ENCODE measurements at places on chromosomes 4 and X.

DNA sequence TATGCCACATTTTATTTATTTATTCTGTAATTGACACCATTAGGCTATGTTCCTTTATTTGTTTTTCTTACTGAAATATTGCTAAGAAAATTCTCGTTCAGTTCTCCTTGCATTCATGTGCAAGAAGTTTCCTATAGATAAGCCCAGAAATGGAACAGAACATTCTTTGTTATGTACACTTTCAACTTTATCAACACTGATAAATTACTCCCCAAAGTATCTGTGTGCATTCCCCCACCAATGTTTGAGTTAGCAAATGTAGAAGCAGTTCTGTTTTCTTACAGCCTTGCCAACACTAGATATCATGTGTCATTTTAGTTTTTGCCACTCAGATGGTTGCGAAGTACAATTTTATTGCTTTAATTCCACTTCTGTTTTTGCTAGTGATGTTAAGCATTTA lies 166.4 kb upstream of the NPY2R start:
- no peak for DNase-seq

DNA sequence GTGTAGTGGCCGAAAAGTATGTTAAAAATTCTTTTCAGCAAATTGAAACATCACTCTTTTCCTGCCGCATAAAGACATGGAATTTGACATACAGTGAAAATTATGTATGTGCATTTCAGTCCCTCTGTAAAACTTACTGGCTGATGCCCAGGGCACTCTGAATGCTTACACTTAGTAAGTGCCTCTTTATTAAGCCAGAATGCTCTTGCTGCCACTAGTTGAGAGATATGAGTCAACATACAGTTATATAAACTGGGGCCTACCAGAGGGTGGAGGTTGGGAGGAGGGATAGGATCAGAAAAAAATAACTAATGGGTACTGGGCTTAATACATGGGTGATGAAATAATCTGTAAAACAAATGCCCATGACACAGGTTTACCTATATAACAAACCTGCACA lies 38.1 kb upstream of the TRPC5 start:
- DNase-seq: no peak

GRCh38 chrX:132568291-132568690 lies 79.5 kb upstream of the MBNL3 start:
- DNase-seq: no peak

DNA sequence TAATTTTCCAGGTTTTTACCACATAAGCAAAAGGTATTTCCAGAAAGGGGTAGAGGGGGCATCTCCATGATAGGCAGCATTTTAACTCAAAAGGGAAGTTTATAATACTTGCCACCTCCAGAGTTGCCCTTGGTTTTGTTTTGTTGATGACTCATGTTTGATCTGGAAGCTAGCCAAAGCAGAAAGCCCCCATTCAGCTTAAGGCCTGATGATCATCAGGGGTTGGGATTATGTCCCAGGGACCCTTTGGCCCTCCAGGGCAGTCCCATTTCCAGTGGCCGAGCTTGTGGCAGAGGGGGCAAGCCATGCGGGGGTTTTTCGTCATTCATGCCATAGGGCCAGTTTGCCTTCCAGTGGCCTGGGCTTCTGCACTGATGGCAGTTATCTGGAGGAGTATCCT lies 143.0 kb upstream of the PLAC1 start:
- DNase-seq: no peak

- DNase-seq: no peak
Measured at GRCh38 chr4:134045411-134045810, 156.2 kb downstream of the PABPC4L start.

- DNase-seq: no peak
Measured at GRCh38 chr4:56653461-56654237, 27.4 kb downstream of the HOPX start.

DNA sequence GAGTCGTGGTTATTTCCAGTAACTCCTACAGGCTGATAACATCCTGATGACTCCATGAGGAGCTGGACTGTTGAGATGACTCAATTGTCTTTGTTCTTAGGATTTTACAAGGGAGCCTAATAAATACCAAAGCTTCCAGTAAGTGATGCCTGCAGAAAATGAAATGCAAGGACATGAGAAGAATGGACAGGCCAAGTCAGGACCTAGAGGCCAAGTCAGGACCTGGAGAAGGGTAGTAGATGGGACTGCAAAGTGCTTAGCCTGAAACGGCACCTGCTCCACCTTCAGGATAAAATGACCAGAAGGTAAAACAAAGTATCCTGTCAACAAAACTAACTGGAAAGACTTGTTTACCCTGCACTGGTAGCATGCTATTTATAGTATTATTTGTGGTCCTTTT lies 6.4 kb upstream of the SLC10A6 start:
- DNase-seq: no peak

GRCh38 chr4:7672601-7673000 lies 237.9 kb upstream of the PSAPL1 start:
- DNase-seq: no peak

DNA sequence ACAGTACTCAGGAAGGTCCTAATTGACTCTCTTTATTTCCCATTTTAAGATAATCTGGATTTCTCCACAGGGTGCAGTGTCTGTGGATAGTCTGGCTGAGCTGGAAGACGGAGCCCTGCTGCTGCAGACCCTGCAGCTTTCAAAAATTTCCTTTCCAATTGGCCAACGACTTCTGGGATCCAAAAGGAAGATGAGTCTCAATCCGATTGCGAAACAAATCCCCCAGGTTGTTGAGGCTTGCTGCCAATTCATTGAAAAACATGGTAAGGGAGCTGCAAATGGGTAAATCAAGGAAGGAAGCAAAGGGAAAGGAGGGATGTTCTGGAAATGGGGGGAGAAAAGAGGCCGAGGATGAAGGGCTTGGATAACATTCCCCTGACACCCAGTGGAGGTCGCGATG lies 26.0 kb downstream of the ARHGAP36 start:
- no peak for DNase-seq

- DNase-seq: no peak
Measured at GRCh38 chr4:177975315-177975987, 533.2 kb upstream of the AGA start.

DNA sequence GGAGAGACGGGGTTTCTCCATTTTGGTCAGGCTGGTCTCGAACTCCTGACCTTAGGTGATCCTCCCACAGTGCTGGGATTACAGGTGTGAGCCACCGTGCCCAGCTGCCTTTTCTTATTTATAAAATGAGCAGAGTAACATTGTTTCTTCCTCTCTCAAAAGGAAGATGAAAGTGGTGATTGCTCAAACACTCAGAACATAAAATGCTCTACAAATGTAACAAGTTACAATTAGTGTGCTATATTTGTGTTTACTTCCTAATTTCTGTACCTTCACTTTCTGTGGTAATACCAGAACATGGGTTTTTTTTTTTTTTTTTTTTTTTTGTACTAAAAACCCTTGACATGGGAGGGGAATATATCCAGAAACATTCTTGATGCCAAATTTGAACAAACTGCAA lies 197.9 kb downstream of the MGST2 start:
- no peak for DNase-seq

GRCh38 chrX:1486749-1487361 lies 34.1 kb upstream of the ASMTL start:
- no peak for DNase-seq

- no peak for DNase-seq
Measured at GRCh38 chr4:177201614-177202013, 108.1 kb upstream of the NEIL3 start.

DNA sequence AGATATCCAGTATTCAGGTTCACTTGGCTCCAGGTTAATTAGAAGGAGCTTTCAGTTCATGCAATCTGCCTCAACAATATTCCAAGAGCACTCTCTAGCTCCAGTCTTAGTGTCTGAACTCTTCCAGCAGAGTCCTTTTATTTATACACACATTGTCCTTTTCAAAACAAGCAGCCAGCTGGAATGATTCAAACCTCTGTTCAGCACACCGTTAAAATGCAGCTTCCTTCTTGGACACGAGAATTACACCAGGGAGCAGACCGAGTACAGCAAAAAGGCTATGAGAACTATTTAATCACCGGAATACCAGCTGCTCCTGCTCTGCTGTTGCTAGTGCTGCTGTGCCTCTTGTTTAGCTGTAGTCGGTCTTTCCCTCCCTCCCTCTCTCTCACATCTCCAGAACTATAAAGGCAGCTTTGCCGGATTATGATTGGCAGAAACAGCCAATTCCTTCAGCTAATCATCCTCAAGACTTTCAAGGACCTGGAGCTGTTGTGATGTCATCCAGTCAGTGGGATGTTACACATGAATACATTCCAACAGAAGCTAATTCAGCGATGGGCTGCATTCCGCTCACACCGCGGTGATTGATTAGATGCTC lies at the start of gene NDST4:
TSS of gene NDST4 (minus strand) at position 115 of the 601 bp plus-strand sequence. CDS start 36,584 bp downstream, outside the sequence.
- no peak for DNase-seq

- DNase-seq: no peak
Measured at GRCh38 chrX:16664074-16664473, 14.1 kb downstream of the S100G start.

- DNase-seq: no peak
Measured at GRCh38 chrX:152656890-152657289, 19.2 kb downstream of the GABRQ start.

DNA sequence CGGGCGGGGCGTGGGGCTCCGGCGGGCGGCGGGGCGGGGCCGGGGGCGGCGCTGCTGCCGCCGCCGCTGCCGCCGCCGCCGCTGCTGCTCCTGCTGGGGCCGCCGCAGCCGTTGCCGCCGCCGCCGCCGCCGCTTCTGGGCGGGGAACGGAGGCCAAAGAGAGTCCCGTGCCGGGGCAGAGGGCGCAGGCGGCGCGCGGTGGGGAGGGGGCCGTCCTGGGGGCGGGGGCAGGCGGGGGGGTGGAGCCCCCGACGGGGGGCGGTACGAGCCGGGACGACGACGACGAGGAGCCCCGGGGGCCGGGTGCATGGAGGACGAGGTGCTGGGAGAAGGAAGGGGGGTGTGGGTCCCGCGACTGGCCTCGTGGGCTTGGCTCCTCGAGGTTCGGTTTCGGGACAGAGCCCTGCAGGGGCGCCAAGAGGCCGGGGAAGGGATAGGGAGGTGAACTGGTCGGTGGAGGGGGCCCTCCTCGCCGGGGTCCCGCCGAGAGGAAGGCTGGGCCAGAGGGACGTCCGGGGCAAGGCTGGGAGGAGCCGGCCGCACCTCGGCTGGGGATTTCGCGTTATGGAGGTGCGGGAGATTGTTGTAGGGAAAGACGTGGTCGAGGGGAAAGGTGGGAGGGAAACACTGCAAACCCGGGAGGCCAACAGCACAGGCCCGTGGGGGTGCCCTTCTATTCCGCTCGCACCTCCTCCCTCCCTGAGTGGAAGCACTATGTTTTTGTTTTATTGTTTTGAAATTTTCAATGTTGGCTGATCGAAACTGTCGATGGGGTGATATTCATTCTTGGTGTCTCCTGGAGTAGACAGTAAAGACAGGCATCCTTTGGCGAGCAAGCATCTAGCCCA lies 1.9 kb downstream of the BCORL1 start:
- no peak for DNase-seq

DNA sequence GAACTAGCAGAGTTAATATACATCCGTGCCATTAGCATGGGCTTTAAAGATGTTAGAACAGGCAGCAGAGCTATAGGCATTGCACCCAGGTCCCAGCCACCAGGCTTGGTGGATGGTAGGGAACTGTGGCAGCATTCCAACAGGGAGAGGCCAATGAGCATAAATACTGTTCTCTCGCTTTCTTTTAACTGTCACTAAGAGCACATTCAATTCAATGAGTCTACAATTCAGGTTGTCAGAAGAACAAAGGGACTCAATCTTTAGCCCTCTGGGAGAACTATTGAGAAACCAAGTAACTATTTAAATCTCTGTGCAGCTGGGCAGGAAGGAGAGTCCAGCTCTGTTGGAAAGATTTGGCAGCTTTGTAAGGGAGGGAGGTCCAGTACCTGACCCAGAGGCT lies 165.6 kb downstream of the CHIC1 start:
- DNase-seq: no peak

DNA sequence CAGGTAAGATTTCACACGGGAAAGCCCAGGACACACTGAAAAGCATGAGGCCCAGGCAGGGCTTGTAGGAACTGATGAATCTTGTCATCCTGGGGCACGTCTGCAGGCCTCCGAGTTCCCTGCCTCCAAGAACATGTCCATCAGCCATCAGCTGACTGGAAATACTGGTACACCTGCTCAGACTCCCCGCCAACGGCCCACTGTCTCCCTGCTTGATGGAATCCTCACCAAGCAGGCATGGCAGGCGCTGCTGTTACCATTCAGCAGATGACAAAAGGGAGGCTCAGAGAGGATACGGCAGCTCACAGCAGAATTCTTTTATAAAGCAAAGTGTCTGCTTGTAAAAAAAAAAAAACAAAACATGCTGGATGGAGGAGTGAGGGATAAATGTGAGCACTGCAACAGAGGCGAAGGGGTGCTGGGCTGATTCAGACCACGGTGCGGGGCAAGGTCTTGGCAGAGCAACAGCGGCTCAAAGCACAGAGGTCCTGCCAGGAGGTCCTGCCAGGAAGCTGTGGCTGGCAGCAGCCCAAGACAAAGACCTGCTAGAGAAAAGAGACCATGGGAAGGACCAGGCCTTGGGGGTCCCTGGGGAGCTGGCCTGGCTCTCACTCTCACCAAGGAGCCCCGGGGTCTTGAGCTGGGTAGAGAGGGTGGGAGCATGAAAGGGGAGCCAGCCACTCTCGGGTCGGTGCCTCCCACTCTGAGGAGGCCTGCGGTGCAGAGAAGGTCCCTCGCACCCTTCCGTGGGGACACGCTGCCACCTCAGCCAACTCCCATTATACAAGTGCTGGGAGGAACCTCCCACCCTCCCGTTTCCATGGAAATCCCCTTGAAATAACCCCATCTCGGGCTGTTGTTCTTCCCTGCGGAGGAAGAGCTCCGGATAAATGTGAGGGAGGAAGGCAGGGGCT lies 25.6 kb downstream of the PPP2R2C start:
- DNase-seq: no peak

DNA sequence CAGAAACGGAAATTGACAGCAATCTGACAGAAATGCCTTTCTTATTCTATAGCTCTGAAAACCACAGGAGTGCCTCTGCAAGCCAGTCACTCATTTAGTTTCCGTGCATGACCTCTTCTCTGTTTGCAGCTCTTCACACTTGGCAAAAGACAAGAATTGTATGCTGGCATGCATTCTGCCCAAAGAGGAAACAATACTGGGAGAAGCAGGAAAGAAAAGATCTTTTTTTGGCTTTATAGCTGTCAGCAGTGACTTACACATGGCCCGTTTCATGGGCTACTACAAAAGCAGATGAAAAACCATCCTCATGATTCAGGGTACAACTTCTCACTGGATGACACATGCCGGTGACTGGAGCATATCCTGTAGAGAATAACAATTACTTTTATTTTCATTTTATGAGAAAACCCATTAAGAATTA lies 249.4 kb downstream of the ADAMTS3 start:
- DNase-seq: no peak

DNA sequence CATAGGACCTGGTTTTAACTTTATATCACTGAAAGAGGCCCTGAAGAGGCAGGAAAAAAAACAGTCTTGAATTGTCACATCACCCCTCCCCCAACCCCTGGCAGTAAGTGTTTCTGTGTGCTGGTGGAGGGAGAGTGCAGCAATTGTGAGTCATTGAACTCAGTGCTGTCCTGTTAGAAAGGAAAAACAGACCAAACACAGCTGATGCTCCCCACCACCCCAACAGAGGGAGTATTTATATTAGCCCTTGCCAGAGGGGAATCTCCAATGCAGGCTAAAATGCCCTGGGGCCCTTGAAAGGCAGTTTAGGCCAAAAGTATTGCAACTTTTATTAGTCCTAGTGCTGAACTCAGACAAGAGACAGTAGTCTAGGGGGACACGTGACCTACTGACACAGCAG lies 197.8 kb upstream of the AGTR2 start:
- DNase-seq: no peak

- DNase-seq: no peak
Measured at GRCh38 chrX:30874851-30875250, 14.2 kb downstream of the TAB3 start.

All from activated naive CD4-positive, alpha-beta T cell treated with anti-CD3 and anti-CD28 coated beads, Interleukin-2, amount 50 U/mL, for 72 hours (primary cell).